Pancreas (tissue), 10 donors: ENCODE measurements at places on chromosomes 13 and 19. TPM values are rescaled to one million over a fixed set of nuclear protein-coding genes. Genes with fewer than 3 reads are reported as not detected.
A peak's percentile ranks its signal among the peaks of the same experiment; 100 is the strongest.

DNA sequence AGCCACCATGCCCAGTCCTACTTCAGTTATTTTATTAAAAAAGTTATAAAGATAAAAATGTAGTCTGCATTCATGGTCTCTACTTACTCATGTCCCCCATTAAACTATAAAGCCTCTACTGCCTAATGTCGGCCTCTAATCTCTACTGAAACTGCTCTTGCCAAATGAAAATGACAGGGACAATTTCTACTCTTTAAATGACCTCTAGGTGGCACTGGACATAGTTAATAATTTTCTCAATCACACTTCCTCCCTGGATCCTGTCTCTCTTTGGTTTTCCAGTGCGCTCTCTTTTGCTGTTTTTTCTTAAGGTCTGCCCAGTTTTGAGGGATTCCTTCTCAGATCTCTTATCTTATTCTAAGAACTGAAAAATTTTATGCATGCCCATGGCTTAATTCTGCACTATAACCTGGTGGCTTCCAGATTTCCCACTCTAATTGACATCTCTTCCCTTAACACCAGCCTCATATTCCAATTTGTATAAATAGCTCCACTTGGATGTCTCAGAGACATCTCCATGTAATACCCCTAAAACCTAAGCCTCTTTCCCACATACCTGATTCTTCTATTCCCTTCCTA lies 54.3 kb downstream of the MTMR6 start:
- no peaks in the 10 kb centered on the region for H3K4me1 ChIP-seq
- H3K27ac ChIP-seq = no peak overlapping the region
- no peak for DNase-seq

DNA sequence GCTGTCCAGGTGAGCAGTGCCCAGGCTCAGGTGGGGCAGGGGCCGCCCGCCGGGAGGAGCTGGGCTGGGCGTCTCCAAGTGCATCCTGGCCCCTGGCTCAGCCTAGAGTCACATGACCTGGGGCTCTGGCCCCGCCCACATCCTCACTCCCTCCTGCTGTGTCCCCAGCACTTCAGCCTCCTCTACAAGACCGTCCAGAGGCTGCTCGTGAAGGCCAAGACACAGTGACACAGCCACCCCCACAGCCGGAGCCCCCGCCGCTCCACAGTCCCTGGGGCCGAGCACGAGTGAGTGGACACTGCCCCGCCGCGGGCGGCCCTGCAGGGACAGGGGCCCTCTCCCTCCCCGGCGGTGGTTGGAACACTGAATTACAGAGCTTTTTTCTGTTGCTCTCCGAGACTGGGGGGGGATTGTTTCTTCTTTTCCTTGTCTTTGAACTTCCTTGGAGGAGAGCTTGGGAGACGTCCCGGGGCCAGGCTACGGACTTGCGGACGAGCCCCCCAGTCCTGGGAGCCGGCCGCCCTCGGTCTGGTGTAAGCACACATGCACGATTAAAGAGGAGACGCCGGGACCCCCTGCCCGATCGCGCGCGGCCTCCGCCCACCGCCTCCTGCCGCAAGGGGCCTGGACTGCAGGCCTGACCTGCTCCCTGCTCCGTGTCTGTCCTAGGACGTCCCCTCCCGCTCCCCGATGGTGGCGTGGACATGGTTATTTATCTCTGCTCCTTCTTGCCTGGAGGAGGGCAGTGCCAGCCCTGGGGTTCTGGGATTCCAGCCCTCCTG lies 16.8 kb upstream of the CELF5 start:
- H3K36me3 ChIP-seq = no peaks in the 10 kb centered on the region
- no peaks in the 10 kb centered on the region for H3K4me1 ChIP-seq

DNA sequence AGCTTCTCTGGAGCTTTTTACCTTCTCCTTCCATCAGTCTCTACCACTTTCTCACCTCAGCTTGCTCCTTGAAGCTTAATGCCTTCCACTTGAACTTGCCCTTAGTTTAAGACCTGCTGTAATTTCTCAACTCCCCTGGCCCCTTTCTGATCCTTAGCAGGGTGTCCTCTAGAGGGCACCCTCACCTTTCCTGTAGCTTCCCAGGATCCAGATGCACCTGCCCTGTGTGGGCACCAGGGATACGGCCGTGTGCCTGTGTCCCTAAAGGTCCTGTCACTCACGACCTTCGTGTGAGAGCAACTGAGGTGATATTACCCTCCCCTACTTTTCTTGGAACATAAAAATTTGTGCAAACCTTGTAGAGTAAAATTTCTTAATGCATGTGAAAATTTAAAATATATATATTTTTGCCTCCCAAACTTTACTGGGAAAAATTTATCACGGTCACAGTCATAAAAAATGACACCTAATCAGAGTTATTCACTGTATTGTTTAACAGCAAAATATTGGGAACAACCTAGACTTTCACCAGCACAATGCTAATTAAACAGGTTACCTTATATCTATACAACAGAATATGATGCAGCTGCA lies 46.4 kb downstream of the PSG3 start:
- H3K27me3 ChIP-seq = peaks cover 8% of the 10 kb centered on the region
- H3K4me1 ChIP-seq = no peaks in the 10 kb centered on the region
- no peaks in the 10 kb centered on the region for H3K36me3 ChIP-seq

- DNase-seq = no peak
- H3K4me3 ChIP-seq = no peak overlapping the region
- no peaks in the 10 kb centered on the region for H3K36me3 ChIP-seq
- H3K27me3 ChIP-seq = no peaks in the 10 kb centered on the region
- no peaks in the 10 kb centered on the region for H3K4me1 ChIP-seq
- no peak overlapping the region for H3K27ac ChIP-seq
Measured at GRCh38 chr13:93080587-93080986, 146.0 kb upstream of the GPC6 start.

DNA sequence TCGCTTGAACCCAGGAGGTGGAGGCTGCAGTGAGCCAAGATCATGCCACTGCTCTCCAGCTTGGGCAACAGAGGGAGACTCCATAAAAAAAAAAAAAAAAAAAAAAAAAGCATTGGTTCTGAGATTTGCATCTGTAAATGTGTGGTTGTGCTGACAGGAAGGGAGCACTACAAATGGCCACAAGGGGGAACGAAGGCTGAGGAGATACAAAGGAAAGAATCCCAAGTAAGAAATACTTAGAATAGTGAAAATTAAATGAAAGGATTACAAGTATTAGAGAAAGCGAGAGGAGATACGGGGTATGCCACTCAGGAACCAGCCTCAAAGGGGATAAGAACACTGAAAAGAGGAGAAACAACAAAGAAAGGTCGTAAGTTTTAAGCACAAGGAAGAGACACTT lies 284.9 kb downstream of the KLF12 start:
- no peak overlapping the region for H3K27ac ChIP-seq
- no peak overlapping the region for H3K4me3 ChIP-seq
- H3K27me3 ChIP-seq = no peaks in the 10 kb centered on the region
- DNase-seq = no peak
- no peaks in the 10 kb centered on the region for H3K36me3 ChIP-seq

GRCh38 chr19:31089681-31090080 lies 259.6 kb downstream of the TSHZ3 start:
- no peaks in the 10 kb centered on the region for H3K36me3 ChIP-seq
- H3K27me3 ChIP-seq = no peaks in the 10 kb centered on the region
- no peaks in the 10 kb centered on the region for H3K4me1 ChIP-seq
- no peak overlapping the region for H3K27ac ChIP-seq
- no peak overlapping the region for H3K4me3 ChIP-seq

DNA sequence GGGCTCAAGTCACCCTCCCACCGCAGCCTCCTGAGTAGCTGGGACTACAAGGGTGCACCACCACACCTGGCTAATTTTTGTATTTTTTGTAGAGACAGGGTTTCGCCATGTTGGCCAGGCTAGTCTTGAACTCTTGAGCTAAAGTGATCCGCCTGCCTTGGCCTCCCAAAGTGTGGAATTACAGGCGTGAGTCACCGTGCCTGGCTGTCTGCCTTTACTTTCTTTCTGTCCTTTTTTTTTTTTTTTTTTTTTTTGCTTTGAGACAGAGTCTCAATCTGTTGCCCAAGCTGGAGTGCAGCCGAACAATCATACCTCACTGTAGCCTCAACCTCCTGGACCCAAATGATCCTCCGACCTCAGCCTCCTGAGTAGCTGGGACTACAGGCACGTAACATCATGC lies 25.0 kb upstream of the OR1M1 start:
- H3K4me1 ChIP-seq = no peaks in the 10 kb centered on the region
- no peak for DNase-seq
- H3K36me3 ChIP-seq = no peaks in the 10 kb centered on the region

DNA sequence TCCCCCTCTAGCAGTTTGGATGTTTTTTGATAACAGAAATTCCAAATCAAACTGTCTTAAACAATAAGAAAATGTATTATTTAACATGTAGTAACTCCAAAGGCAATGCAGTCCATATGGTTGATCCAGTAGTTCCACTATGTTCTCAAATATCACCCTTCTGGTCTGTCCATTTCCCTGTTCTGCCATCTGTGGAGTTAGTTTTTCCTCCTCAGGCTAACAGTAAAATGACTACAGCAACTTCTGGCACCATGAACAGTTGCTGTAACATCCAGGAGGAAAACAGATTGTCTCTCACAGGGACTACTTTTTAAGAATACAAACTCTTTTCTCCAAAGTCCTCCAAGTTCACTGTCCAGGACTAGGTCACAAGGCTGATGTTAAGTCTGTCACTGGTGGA lies 455.4 kb downstream of the FGF14 start:
- H3K36me3 ChIP-seq = no peaks in the 10 kb centered on the region
- no peak for DNase-seq
- no peak overlapping the region for H3K4me3 ChIP-seq
- H3K4me1 ChIP-seq = no peaks in the 10 kb centered on the region

GRCh38 chr13:101416181-101417042 lies at the start of gene NALCN:
Gene NALCN (minus strand): TSS chr13:101416508. CDS start chr13:101399126, 17,382 bp downstream.
- peak within 1 kb of the TSS; percentile 64 for H3K4me3 ChIP-seq
- H3K27me3 ChIP-seq = no peaks in the 10 kb centered on the region
- DNase-seq = peak; percentile 36
- peaks cover 3% of the 10 kb centered on the region for H3K4me1 ChIP-seq

DNA sequence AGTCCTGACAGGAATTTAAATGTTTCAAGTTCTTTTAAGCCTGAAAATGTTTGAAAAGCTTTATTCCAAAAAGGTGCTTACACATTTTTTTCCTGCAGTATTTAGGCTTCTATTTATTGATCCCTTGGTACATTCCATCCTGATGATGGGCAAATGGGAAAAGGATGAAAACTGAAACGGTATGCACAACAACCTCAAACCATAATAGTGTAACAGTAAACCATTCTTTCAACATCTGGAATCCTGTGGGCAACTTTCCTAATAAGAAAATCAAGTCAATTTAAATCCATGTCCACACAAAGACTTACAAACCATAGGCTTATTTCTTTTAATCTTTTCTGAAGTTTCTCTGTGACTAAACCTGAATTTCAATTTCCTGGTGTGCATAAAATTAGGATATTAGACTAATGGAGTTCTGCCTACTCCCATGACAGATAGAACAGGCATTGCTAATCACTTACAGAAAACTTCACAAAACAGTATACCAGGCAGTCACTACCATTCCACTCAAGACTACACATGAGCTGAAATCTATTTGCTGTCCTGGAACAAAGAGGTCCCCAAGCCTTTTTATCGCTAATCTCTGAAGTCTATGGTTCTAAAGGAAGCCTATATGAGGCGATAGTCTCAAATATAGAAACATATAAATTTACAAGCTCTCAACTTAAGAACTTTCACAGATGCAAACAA lies 103.3 kb downstream of the DLEU7 start:
- no peaks in the 10 kb centered on the region for H3K36me3 ChIP-seq

- H3K27me3 ChIP-seq = no peaks in the 10 kb centered on the region
- no peaks in the 10 kb centered on the region for H3K36me3 ChIP-seq
- no peak for DNase-seq
- H3K4me3 ChIP-seq = no peak overlapping the region
- peaks cover 22% of the 10 kb centered on the region for H3K4me1 ChIP-seq
Measured at GRCh38 chr19:42149447-42150202, 17.4 kb upstream of the POU2F2 start.

GRCh38 chr13:40148101-40148500 lies 492.6 kb downstream of the COG6 start:
- no peak overlapping the region for H3K4me3 ChIP-seq
- peaks cover 7% of the 10 kb centered on the region for H3K4me1 ChIP-seq
- no peaks in the 10 kb centered on the region for H3K36me3 ChIP-seq
- no peak overlapping the region for H3K27ac ChIP-seq

DNA sequence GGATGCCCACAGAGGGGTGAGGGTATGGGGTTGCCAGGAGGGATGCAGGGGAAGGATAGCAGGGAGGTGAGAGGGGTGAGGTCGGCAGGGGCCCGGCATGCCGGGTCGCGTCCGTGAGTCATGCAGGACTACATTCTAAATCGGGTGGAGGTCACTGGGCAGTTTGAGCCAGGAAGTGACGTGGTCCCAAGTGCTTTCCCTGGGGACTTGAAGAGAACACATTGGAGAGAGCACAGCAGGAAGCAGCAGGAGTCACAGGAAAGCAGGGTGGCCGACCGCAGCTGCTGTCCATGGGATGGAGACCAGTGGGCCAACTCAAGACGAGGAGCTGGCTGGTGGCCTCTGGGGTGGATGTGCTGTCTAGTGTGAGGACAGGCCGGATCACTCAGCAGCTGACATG lies 92.0 kb upstream of the WASF3 start:
- H3K36me3 ChIP-seq = no peaks in the 10 kb centered on the region
- no peaks in the 10 kb centered on the region for H3K4me1 ChIP-seq
- H3K4me3 ChIP-seq = no peak overlapping the region
- no peaks in the 10 kb centered on the region for H3K27me3 ChIP-seq

- peaks cover 25% of the 10 kb centered on the region for H3K36me3 ChIP-seq
- no peaks in the 10 kb centered on the region for H3K4me1 ChIP-seq
- no peak overlapping the region for H3K4me3 ChIP-seq
- no peak for DNase-seq
- no peak overlapping the region for H3K27ac ChIP-seq
Measured at GRCh38 chr19:53577968-53578367, 40.0 kb downstream of the ZNF331 start.

DNA sequence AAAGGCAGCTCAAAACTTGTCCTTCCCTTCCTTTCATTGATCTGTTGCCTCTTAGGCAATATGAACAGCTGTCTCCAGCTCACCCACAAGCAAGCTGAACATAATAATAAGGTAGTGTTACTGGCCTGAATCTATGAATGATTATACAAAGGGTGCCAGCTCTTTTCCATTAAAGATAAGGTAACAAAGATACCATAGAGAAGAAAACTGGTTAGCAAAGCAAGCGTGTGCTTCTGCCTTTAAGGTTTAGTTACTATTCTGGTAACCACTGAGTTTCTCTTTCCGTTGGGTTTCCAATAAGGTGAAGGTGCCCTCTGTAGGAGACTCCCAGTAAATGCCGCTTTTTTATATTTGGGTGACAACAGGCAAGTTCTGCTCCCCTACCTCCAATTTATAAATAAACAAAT lies 12.1 kb upstream of the DACH1 start:
- no peak overlapping the region for H3K4me3 ChIP-seq
- no peaks in the 10 kb centered on the region for H3K36me3 ChIP-seq
- no peak for DNase-seq
- H3K27ac ChIP-seq = no peak overlapping the region
- H3K27me3 ChIP-seq = no peaks in the 10 kb centered on the region

The KRTDAP gene
- not detected for total RNA-seq

The LILRA1 gene
- 1.5 TPM for total RNA-seq

The CCDC169 gene
- 0.28 TPM for total RNA-seq

The ACP7 gene
- total RNA-seq = not detected

The LGALS14 gene
- not detected for total RNA-seq

The S1PR4 gene
- 1.1 TPM for total RNA-seq

The LIM2 gene
- not detected for total RNA-seq

The SULT2B1 gene
- total RNA-seq = 0.60 TPM

The MTMR6 gene
- total RNA-seq = 11.2 TPM

The CNFN gene
- 0.61 TPM for total RNA-seq
